ENCODE measurements at places on chromosomes 12 and 14.

DNA sequence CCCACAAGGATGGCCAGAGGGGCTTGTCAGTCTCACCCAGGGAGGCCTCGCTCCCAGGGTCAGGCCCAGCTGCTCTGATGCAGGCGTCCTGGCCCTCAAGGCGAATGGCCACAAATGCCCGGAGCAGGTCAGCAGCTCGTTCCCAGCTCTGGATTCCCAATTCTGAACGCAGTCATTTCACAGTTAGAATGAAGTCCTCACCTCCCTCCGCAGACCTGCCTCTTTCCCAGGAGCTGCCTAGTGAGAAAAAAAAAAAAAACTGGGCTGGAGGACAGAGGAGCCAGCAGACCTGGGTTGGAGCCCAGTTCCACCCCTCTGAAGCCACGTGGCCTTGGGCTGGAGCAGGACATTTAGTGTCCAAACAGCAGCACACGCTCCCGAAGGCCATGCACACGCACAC lies 62.2 kb upstream of the DIO3 start:
- no peak for DNase-seq

DNA sequence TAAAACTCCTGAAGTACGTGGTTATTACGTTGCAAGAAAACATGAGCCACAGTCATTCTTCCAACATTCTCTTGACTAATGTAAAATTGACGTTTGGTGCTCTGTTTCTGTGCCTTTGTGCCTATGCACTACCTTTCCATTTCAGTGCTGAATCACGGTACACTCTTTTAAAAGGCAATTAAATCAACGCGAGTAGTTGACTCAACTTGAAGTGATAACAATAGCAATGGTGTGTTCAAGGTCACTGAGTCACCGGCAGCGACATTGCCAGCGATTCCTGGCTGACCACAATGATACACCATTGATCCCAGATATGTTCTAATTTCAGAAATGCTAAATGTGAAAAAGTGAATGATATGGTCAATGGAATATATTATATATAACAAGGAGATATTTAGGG lies 17.8 kb downstream of the AK7 start:
- no peak for DNase-seq

DNA sequence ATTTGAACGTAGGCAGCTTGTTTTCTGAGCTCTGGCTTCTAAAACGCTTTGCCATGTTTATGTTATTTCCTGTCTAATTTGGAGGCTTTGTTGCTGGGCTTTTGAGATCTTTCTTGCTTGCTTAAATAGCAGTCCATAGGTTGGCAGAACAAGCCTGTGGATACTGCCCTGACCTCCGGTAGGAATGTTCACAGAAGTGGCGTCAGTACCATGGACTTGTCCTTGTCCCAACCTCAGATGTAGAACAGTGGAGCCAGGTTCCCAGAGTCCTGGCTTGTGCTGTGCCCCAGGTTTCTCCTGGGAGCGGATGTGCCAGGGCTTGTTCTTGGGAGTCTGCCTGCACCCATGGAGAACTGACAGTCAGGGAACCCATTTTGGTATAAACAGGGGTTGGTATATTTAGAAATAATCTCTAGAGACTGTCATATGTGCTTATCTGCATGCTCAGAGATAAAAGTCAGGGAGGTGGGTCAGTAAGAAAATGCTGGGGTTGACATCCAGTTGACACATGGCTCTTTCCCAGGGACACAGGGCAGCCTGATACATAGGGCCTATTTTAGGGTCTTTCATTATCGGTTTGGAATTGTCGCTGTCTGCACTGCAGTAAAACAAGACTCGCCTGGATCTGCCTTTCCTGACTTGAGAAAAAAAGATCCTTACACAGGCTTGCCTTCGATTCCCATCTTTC lies 22.9 kb downstream of the CACNA1C start:
- no peak for DNase-seq

- DNase-seq = no peak
Measured at GRCh38 chr14:23697680-23698079, 61.5 kb downstream of the DHRS2 start.

GRCh38 chr12:105221583-105222283 lies 14.2 kb downstream of the APPL2 start:
- no peak for DNase-seq

DNA sequence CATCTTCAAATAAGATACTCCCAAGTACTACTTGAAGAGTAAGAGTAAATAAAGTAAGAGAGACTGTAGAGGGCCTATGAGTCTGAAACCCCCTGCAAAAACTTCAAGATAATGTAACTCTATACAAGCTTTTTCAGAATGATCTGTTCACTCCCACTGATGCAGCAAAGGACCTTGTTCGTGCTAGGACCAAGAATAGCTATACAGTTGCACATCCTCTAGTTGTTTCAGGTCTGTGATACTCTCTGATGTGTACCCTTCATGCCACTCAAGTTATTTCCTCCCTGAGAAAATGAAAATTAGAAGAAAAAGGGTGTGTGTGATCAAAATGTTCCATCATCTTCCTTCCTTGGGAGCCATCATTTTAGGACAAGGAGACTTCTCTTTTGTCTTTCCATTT lies 204.4 kb downstream of the ALX1 start:
- no peak for DNase-seq
